ENCODE measurements at places on chromosomes 1 and 21. TPM values are rescaled to one million over a fixed set of nuclear protein-coding genes. Genes with fewer than 3 reads are reported as not detected.
A peak's percentile ranks its signal among the peaks of the same experiment; 100 is the strongest.

FAM72D gene
- total RNA-seq, result 1.1 TPM

KCNK2 gene
- total RNA-seq, result 0.43 TPM

OR2L8 gene
- not detected for total RNA-seq

EFNA1 gene
- 198 TPM for total RNA-seq

ASCL5 gene
- total RNA-seq, result not detected

TRIM63 gene
- 0.22 TPM for total RNA-seq

DNA sequence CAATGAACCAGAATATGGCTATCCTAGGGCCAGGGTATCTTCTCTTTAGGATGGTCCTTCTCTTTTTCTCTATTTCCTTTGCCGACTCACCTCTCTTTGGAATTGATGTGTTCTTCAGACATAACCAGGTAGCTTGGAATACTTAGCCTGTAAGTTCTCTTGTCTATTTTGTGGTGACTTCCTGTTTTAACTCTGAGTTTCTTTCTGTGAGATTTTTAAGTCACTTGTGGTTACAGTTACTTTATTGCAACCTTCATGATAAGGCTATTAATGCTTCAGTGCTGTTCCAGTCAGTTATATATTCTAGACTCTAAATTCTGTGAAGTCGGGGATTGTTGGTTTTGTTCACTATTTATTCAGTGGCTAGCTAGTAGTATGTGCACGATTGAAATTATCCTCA lies 46.2 kb downstream of the DISP1 start:
- DNase-seq, result no peak

DNA sequence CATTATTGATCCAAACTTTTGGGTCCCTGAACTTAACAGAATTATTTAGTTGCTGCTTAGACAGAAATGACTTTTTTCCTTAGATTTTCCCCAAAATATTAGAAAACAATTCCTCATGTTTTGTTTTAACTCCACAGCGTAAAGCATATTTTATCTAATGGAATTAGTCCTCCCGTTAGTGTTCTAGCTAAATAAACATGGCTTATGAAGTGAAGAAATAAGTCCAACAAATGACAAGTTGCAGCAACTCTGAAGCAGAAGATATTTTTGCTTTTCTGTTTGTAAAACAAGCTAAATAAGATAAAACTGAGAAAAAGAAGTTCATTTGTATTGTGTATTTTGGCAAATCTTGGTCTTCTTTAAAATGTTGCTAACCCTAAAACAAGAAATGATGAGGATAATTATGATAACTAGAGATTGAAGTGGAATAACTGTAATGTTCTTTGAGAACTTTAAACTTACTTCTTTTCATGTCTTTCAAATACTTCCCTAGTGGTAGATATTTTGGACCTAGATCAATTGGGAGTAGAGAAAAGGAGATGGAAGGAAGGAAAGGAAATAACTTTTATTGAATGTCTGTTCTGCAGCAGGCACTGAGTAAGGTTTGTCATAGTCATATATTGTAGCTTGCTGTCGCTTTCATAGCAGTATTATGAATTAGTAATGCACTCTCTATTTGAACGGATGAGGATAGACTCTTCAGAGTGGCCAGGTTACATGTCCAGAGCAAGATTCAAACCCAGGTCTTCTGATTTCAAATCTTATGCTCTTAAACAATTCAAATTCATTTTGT lies 12.5 kb downstream of the NFIA start:
- DNase-seq, result no peak

DNA sequence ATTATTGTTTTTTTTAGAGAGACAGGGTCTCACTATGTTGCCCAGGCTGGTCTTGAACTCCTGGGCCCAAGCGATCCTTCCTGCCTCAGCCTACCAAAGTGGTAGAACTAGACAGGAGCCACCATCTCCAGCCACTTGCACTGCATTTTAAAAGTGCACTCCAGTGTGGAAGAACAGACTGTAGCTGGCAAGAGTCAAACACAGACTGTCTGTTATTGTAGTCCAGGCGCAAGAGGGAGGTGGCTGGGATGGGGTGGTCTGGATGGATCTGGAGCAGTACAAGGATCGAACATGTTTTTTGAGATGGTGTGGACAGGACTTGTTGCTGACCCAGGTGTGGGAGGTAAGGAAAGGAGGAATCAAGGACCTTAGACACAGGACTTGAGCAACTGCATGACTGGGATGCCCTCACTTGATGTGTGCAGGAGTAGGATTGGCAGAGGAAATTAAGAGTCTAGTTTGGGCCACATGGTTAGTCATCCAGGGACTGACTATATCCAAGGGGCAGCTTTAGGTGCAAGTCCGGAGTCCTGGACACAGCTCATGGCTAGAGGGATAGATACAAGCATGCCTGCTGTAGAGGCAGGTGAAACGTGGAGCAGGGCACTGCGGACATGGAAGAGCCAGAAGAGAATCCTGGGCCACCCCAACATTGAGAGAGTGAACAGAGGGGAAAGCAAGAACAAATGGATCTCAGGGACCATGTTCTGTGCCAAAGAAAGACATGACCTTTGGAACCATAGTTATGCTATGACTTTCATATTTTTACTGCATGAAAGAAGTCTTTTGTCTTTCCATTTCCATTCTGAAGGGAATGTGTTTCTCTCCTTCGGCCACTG lies 42.0 kb downstream of the ELK4 start:
- DNase-seq, result no peak

DNA sequence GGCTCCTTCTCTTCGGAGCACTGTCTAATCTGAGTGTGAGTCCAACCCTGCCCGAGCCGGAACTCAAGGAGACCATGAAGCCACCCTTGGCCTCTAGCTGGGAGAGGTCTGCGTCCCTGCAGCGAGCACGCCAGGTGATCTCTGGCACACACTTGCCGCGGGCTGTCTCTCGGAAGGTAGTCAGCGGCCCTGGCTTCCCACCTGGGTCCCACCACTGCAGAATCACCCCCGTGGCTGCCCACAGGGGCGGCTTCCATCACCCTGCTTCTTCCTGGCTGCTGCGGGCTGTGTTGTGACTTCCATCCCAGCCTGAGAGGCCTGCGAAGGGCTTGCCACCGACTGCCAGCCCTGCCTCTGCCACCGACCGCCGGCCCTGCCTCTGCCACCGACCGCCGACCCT lies 17.0 kb downstream of the FAAP20 start:
- no peak for DNase-seq

DNA sequence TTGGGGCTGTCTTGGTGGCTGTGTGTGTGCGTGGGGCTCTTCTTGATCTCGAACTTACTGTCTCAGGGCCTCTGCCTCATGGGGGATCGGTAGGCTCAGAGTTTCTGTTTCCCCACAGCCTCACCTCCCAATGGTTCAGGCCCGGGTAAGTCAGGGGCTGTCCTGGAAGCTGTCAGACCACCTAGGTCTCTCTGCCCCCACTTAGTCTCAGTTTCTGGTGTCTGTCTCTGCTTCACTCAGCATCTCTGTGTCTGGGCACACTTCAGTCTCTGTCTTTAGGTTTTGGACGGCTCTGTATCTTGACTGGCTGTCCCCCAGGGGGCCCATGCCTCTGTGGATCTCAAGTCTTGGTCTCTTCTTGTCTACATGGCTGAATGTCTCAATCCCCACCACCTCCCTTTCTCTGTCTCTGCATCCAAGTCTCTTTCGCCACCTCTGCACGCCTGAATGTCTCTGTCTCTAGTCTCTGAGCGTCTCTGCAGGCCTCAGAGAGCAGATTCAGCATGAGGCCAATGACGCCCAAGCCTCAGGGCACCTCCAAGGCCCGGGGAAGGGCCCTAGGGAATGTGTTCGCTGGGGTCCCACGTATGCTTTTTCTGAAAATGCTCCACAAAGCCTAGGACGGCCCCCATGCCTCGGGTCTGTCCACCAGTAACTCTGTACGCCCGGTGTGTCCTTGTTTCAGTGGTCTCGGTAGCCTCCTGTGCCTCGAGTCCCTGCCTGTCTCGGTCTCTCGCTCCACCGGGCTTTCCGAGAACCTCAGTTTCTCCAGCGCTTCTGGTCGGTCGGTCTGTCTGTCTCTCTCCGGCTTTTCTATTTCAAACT lies 818 bp downstream of the FHL3 start:
- no peak for DNase-seq

DNA sequence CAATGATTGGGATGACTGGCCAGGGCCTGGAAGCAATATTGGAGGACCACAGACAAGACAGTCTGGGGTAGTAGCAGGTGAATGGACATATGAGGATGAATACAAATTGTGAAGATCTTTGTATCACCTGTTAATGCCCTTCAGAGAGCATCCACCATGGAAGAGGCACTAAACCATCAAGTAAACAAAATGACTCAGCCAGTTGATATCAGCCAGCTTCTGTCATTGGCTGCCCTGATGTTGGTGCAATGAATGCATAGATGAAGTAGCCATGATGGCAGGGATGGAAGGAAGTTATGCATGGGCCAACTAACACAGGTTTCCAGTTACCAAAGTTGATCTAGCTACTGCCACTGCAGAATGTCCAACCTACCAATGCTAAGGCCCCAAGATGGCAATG lies 16.1 kb upstream of the ERI3 start:
- DNase-seq, result no peak

GRCh38 chr1:109687641-109688499 lies at the start of gene GSTM1:
Gene GSTM1 (plus strand): TSS chr1:109687817. CDS start chr1:109687874, 57 bp downstream.
- DNase-seq, result peak; percentile 81

DNA sequence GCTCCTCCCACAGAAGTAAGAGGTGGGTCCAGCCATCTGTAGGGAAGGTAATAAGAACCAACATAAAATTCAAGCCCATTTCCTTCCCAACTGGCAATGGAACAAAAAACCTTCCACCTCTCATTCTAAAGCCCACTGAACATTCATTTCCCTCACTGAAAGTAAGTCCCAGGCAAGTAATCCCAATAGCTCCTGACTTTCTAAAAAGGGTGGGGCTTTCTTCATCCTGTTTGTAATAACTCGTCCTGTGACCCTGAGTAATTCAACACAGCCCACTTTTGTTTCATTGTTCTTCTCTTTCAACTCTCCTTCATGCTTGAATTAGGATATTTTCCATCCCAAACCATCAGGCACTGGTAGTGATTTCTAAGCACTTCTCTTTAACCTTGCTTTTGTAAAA lies 74.9 kb downstream of the DAB1 start:
- no peak for DNase-seq

GRCh38 chr21:16279731-16280581 lies 550.2 kb downstream of the USP25 start:
- no peak for DNase-seq

DNA sequence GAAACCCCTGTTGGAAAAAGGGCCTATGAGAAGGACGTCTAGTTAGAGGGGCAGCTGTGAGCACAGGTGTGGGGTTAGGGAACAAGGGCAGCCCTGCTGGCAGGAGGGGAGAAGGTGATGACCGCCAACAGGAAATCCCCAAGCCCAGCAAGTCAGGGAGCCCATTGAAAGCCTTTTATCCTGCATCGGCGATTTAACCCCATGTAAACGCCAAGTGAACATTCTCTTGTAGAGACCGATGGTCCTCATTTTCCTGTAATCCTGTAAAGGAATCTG lies 1.1 kb upstream of the BSND start:
- DNase-seq, result no peak

DNA sequence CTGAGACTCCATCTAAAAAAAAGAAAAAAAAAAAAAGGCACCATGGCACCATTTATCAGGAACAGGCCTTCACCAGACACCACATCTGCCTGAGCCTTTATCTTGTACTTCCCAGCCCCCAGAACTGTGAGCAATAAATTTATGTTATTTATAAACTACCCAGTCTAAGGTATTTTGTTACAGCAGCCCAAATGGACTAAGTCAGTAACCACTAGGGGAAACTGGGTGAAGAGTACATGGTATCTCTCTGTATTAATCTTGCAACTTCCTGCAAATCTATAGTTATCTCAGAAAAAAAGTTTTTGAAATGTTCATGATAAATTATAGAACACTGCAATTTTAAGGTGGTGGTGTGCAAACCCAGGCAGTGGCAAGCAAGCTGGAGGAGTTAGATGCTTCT lies 114.3 kb downstream of the LAMC2 start:
- no peak for DNase-seq

GRCh38 chr1:172373864-172374263 lies 46.6 kb upstream of the C1orf105 start:
- no peak for DNase-seq

DNA sequence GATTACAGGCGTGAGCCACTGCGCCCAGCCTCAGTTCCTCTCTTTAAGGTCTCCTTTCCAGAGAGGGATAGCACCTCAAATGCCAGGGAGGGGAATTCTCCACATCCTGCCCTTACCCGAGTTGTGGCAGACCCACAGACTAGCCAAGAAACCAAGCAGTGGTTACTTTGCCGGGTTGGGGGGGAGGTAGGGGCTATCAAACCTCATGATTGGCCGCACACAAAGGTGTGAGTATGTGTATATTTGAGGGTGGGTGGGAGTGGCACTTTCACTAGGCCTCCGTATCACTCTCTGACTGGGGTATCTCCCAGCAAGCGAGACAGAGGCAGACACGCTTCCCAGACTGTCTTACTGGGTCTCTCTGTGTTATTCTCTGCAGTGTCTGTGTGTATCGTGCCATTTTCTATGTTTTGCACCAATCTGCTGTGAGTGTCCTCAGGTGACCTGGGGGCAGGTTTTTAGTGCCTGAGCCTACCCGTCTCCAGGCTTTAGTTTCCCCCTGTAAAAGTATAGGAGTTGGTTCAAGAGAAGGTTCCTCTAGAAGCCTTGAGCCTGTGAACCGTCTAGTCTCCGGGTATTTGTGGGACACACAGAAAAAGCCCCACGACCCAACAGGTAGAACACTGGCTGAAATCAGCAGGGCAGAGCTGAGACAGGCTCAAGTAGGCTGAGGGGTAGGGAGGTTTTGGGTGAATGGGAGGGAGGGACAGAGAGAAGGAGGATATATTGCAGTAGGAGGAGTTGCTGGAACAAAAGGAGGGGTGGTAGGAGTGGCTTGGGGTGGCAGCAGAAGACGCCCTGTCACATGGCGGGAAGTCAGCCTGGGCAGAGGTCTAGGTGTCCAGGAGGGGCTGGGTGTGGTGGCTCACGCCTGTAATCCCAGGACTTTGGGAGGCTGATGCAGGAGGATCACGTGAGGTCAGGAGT lies 10.3 kb downstream of the LMNA start:
- peak; percentile 81 for DNase-seq

DNA sequence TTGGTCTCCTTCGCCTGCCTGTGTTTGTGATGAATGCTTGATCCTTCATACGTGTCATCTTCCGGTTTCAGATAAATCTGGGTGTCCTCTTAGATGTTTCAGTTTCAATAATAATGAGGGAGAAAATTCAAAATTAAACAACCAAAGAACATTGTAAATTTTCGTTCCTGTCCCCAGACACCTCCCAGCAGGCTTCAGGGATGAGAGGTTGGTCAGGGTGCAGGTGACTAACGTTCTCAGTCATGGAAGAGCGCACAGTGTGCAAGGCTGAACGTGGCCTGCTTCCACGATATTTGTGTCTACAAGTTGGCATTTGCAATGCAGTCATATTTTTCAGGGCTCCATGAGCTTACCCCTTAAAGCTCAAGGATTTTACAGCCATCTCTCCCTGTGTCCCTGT lies 147.1 kb upstream of the ARHGEF16 start:
- no peak for DNase-seq

Data from mucosa of descending colon (tissue), 3 donors.